Mesothelial cell of epicardium (in vitro differentiated cells): ENCODE measurements at places on chromosomes 7 and 10.

DNA sequence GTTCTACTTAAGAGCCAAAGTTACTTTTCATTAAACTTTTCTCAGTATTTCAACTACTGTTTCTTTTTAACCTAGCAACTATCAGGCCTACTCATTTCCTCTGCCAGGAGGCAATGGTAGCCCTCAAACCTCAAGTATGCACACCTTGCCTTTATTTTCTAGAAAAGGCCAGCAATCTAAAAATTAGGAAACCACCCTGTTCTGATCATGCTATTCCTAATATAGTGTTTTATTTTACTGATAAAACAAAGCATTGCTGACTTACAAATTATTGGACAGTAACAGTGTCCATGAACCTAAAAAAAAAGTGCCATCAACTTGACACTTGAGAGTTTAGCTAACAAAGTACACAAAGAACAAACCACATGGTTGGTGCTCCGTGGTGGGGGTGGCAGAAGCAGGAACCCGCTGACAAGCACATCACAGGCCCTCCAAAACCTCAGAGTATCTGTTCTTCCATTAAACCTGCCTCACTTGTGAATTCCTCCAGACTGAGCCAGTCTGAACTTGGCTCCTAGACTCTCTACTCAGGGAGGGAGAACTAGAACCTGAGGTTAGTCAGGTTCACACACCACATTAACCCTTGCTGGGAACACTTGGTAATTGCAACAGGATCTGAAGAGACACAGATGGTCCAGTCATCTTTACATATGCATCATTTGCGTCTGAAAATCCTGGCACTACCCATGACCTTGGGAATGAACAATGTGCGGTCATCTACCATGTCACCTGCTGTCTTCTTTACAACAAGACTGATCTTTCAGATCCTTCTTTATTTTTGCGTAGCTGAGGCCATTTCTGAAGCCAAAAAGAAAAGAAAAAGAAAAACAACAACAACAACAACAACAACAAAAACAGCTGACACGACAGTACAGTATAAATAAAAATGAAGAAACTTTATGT lies 31.9 kb downstream of the PIP4K2A start:
- DNase-seq, result no peak

GRCh38 chr10:121101561-121101960 lies 250.4 kb downstream of the WDR11 start:
- no peak for DNase-seq

GRCh38 chr10:6418167-6418566 lies 161.9 kb downstream of the PRKCQ start:
- no peak for DNase-seq

DNA sequence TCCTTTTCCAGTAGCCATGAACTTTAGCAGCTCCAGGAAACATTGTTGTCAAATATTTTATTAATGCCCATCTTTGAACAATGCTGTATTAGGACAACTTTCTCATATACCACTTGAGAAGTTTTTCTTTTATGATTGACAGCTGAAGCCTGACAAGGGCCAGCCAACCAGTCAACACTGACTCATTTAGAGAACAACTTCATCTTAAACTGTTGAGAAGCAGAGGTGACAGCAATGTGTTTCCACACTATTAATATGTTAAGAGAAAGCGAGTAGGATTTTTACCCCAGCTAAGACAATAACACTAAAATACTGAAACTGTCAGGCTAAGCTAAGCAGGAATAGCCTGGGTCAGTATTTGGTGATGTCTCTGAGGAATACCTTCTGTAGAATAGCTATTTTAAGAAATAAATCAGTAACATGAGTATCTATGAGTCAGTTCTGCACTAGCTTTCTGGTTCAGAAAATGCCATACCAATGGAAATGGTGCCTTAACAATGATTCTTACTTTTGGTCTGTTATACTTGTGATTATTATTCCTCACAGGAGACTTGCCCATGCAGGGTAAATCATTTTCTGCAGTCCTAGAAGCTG lies 168.8 kb upstream of the POT1 start:
- no peak for DNase-seq

GRCh38 chr10:49371967-49372366 lies 23.9 kb downstream of the DRGX start:
- DNase-seq, result no peak

DNA sequence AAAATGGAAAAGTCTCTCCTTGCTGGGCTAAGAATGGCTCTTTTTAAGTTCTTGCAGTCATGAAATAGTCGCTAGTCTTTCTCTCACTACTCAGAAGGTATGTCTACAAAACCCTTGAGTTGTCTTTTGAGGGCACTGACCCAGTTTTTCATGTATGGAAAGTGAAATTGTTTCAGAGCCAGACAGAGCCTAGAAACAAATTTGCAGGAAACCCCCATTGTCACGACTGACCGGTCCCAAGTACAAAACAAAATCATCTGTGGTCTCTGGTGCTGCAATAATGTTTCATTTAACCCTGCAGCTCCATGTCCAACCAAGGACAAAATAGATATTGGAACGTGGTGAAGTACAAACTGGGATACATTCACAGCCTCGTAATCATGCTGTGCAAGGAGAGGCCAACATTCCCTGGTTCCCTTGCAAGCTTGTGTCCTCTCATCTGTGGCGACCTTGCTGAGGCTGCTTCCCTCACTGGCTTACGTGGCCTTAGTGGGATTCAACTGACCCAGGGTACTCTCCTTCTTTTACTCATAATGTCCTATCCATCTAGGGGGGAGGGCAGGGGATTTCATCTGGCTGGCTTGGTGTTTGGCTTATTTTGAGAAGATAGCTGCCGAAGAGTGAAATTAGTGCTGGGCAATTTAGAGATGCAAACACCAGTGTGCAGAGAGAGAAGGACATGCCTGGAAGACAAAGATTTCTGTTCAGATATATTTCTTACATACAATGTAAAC lies 172.5 kb downstream of the IPMK start:
- DNase-seq, result no peak

DNA sequence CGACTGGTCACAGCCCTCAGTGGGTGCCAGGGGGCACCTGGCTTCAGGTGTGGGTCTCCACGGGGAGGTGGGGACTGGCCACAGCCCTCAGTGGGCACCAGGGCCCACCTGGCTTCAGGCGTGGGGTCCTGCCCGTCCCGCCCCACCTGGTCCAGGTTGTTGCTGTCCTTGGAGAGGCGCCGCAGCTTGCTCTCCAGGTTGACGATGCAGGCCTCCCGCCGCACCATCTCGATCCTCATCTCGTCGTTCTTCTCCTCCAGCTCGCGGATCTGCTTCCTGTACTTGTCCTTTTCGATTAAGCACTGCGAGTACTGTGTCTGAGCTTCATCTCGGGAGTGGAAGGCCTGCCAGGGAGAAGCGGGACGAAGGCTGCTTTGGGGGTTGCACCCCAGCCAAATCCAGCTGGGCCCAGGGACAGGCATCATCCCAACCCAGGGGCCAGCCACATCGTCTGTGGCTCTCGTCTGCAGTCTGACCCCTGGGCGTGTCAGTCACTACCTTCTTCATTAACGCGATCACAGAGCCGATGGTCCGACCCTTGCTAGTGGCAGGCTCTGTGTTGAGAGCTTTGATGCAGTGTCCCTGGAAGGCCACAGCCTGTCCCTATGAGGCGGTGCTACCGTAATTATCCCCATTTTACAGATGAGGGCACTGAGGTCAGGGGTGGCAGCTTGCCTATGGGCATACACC lies 92.9 kb upstream of the GNA12 start:
- DNase-seq, result no peak

- DNase-seq, result no peak
Measured at GRCh38 chr10:10830293-10830986, 187.2 kb upstream of the CELF2 start.

DNA sequence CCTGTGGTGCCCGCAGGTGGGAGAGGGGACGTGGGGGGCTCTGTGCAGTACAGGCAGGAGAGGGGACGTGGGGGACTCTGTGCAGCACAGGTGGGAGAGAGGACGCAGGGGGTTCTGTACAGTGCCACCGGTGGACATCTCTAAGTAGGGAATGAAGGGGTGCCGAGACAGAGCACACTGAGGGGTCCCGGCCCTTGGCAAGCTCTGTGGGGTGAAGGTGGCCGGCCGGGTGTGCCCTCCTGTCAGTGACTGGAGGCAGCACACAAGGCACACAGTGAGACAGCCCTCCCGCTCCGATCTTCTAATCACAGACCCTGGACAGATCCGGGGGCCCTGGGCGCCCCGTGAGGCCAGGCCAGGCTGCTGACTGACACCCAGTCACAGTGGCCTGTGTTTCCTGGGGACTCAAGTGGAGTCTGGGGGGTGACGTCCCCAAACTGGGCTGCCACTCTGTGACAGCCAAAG lies 11.2 kb downstream of the GPR146 start:
- DNase-seq, result no peak

- no peak for DNase-seq
Measured at GRCh38 chr10:79238158-79238520, 109.1 kb upstream of the PPIF start.

DNA sequence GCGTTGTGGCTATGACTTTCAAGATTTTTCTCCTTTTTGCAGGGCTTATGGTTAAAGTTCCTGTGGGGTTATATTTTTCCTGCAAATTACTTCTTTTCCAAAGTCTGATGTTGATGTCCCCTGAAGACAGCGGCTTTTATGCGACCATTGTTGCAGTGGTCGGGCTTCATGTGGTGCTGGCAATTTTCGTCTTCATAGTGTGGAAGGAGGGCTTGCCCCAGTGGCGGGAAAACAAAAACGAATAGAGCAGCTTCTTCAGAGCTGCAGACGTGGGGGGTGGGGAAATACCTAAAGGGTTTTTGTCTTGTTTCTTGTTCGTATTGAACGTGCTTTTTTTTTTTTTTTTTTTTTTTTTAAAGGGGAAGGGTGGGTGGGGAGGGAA lies 53.8 kb downstream of the MCMBP start:
- no peak for DNase-seq
